ENCODE measurements at places on chromosomes 1 and 21. TPM values are rescaled to one million over a fixed set of nuclear protein-coding genes. Genes with fewer than 3 reads are reported as not detected.

GRCh38 chr1:1196431-1197187 lies 9.8 kb downstream of the TNFRSF18 start:
- no peaks in the 10 kb centered on the region for H3K36me3 ChIP-seq
- H3K27ac ChIP-seq: peak overlapping the region; percentile 29
- H3K27me3 ChIP-seq: no peaks in the 10 kb centered on the region
- peak; percentile 4 for DNase-seq

DNA sequence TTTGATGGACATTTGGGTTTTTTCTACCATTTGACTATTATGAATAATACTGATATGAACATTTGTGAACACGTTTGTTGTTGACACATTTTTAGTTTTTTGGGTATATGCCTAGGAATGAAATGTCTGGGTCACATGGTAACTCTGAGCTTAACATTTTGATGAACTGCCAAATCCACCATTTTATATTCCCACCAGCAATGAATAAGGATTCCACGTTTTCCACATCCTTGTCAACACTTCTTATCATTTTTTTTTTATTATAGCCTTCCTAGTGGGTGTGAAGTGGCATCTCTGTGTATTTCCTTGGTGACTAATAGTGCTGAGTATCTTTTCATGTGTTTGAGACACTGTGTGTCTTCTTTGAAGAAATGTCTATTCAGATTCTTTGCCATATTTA lies 67.6 kb downstream of the RASAL2 start:
- DNase-seq: no peak
- no peak overlapping the region for H3K4me3 ChIP-seq
- H3K4me1 ChIP-seq: no peaks in the 10 kb centered on the region
- H3K27ac ChIP-seq: no peak overlapping the region

GRCh38 chr1:198205016-198205684 lies 48.4 kb downstream of the NEK7 start:
- H3K36me3 ChIP-seq: peaks cover 2% of the 10 kb centered on the region
- DNase-seq: no peak
- H3K4me3 ChIP-seq: no peak overlapping the region
- peak overlapping the region; percentile 75 for H3K27ac ChIP-seq
- peaks cover 35% of the 10 kb centered on the region for H3K4me1 ChIP-seq
- no peaks in the 10 kb centered on the region for H3K27me3 ChIP-seq

DNA sequence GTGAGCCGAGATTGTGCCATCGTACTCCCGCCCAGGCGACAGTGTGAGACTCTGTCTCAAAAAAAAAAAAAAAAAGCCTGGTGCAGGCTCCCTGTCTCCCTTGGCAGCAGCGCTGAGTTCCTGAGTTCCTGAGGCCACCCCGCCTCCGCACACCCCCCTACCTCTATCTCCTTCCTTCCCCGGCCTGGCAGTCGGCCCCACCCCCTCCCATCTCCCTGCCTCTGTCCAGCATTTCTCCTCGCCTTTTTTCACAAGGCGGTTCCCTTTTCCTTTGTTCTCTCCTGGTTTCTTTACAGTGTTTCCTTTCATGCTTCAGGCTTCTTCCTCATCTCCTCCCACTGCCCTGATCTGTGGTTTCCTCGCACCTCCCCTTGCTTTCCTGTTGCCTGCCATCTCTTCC lies 2.7 kb downstream of the RORC start:
- DNase-seq: no peak
- peak overlapping the region; percentile 97 for H3K4me3 ChIP-seq
- peak overlapping the region; percentile 98 for H3K27ac ChIP-seq
- H3K4me1 ChIP-seq: peaks cover 75% of the 10 kb centered on the region

- no peak overlapping the region for H3K27ac ChIP-seq
- H3K4me1 ChIP-seq: no peaks in the 10 kb centered on the region
- H3K27me3 ChIP-seq: no peaks in the 10 kb centered on the region
- H3K4me3 ChIP-seq: no peak overlapping the region
- no peak for DNase-seq
- no peaks in the 10 kb centered on the region for H3K36me3 ChIP-seq
These were observed 140.2 kb upstream of the FGGY start for GRCh38 chr1:59156526-59157199.

DNA sequence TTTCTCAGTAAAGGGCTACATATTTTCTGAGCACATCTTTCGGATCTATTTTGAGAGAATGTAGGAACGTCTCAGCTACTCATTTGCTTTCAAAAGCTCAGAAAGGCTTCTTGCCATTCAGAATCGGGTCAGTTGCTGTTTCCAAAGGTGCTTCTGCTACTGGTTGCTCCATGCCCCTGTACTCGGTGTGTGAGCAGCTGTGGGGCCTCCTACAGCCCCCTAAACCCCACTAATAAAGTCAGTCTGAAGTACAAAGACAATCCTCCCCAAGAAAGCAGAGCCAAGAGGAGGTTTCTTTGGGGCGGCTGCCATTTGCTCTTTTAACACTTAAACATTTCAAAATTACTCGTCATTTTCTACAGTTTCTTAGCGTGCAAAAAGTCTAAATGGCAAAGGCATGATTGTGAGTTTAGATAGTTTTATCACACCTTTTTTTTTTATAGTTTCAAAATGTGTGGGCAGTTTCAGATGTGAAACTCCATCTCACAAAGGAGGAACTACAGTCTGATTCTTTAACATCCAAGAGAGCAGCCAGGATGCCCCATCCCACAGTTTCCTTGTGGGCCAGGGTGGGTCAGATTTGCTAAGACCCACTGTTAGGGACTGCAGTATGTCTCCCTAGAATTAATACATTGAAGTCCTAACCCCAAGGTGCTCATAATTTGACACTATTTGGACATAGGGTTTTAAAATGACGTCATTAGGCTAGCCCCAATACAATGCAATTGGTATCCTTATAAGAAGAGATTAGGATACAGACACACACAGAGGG lies 4.1 kb downstream of the RUNX1 start:
- DNase-seq: no peak
- peak overlapping the region; percentile 96 for H3K27ac ChIP-seq

- H3K4me3 ChIP-seq: no peak overlapping the region
- H3K36me3 ChIP-seq: peaks cover 2% of the 10 kb centered on the region
- no peak for DNase-seq
These were observed 1.1 kb downstream of the ZBTB18 start for GRCh38 chr1:244052016-244052727.

GRCh38 chr1:56452027-56453011 lies 127.0 kb downstream of the PLPP3 start:
- H3K4me1 ChIP-seq: no peaks in the 10 kb centered on the region
- H3K27me3 ChIP-seq: peaks cover 23% of the 10 kb centered on the region
- H3K4me3 ChIP-seq: no peak overlapping the region
- peaks cover 3% of the 10 kb centered on the region for H3K36me3 ChIP-seq
- no peak overlapping the region for H3K27ac ChIP-seq

- DNase-seq: no peak
- H3K4me1 ChIP-seq: peaks cover 9% of the 10 kb centered on the region
- no peak overlapping the region for H3K27ac ChIP-seq
- H3K4me3 ChIP-seq: no peak overlapping the region
These were observed 2.3 kb downstream of the EDN2 start for GRCh38 chr1:41482001-41482765.

GRCh38 chr1:95309031-95309471 lies 75.0 kb downstream of the RWDD3 start:
- no peak overlapping the region for H3K4me3 ChIP-seq
- no peak overlapping the region for H3K27ac ChIP-seq
- no peak for DNase-seq
- no peaks in the 10 kb centered on the region for H3K4me1 ChIP-seq

DNA sequence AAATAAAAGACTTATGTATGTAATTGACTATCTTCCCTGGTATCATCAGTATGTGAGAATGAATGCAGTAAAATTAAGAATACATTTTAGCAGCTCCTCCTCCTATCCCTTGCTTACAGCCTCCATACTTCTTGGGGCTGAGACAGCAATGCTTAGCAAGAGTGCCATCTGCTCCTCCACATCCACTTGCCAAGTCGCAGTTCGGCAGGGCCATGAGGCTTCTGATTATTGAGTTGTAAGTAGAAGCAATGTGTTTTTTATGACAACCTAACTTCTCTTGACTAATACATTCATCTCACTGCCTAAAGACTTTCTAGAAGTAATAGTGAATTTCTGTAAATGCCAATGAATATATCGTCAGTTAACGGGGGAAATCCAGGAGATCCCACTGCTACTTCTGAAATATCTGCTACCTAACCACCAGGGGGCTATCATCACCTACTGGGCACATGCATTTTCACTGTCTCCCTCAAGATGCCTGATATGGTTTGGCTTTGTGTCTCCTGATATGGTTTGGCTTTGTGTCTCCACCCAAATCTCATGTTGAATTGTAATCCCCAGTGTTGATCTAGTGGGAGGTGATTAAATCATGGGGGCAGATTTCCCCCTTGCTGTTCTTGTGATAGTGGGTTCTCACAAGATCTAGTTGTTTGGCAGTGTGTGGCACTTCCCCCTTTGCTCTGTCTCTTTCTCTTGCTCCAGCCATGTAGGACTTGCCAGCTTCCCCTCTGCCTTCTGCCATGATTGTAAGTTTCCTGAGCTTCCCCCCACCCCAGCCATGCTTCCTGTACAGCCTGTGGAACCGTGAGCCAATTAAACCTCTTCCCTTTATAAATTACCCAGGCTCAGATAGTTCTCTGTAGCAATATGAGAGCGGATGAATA lies 59.6 kb downstream of the EXTL2 start:
- peaks cover 14% of the 10 kb centered on the region for H3K27me3 ChIP-seq
- peaks cover 10% of the 10 kb centered on the region for H3K4me1 ChIP-seq
- no peaks in the 10 kb centered on the region for H3K36me3 ChIP-seq
- DNase-seq: no peak
- no peak overlapping the region for H3K4me3 ChIP-seq

GBP6 gene
- 0.23 TPM for total RNA-seq

SMCP gene
- total RNA-seq: not detected

PRKAA2 gene
- total RNA-seq: not detected

RIMS3 gene
- total RNA-seq: 1.7 TPM
